ENCODE measurements at places on chromosomes 1 and 21.

DNA sequence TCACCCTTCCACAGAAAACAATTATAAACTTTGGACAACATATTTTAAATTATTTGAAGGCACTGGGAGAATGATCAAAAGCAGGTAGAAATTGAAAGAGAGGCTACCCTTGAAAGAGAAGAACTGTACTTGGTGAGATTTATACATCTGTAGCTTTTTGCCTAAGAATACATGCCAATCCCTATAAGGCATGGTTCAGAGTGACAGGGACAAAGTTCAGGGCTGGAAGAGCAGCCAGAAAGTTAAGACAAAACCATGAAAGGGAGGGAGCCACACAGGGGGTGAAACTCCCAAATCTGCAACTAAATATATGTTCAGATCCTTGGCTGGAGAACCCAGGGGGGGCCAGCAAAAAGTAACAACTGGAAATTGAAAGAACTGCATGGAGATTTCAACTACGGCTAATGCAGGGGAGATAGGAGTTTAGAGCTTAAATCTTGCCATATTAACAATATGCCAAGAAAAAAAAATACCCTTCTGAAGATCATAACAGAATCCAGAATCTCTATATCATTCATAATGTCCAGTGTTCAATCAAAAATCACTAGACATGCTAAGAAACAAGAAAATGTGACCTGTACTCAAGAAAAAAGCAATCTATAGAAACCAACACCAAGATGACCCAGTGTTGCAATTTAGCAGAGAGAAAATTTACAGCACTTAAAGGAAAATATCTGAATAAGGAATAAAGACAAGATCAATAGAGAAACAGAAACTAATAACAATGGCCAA is 25.5 kb downstream of the PACC1 start:
- DNase-seq, result no peak

DNA sequence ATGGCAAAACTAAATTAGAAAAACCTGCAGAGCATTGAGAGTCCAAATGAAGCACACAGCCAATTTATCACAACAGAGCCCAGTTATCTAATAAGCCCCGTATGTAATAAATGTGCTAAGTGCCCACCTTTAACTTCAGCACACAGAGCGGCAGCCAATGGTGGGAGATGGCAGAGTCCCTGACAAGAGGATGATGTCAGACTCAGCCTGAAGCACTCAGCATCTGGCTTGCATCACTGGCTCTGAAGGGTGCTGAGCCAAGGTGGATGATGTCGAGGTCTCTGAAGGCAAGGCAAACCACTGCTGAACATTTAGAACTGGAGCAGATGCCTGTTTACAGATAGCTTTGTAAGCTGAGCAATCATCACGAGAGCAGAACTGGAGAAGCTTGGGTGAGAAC is 118.3 kb downstream of the NUF2 start:
- DNase-seq, result no peak

DNA sequence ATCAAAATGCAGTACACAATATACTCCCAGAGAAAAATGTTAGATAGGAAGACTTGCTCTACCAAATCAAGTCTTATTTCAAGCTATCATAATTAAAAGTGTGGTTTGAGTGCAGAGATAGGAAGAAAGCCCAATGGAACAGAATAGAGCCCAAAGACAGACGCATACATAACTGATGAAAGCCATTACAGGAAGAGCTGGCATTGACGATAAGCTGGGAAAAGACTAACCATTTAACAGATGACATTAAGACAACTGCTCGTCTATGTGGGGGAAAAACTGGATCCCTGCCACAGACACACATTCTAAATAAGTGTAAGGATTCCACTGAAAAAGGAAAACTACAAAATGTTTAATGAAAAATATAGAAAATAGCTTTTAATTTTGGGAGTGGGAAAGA is 85.5 kb downstream of the NGF start:
- DNase-seq, result no peak

DNA sequence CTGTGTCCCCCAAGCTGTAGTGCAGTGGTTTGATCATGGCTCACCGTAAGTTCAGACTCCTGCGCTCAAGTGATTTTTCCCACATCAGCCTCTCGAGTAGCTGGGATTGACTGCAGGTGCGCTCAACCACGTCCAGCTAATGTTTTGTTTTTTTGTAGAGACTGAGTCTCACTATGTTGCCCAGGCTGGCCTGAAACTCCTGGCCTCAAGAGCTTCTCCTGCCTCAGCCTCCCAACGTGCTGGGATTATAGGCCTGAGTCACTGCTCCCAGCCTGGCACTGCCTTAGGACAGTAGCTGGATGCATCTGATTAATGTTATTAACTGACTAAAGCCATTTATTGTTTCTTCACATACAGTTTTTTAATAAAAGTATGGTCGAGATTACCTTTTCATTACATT is 40.2 kb downstream of the RNF11 start:
- no peak for DNase-seq

DNA sequence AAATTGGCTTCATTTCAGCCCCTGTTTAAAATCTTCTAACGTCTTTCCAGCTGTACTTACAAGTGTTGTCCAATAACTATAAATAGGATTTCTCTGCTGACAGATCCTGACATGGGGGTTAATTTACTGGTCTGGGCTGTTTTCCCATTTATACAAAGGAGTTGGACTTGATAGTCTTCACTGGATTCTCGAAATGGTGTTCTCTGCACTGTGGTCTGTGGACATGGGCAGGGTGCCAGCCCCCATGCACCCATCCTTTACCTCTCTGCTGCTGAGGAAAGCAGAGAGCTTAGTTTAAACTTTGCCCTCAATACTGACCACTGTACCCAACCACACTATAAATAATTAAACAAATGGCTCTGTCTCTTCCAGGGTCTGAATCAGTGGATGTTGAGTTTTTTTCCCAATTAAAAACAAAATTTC is 5.2 kb downstream of the DIO1 start:
- peak; percentile 79 for DNase-seq

GRCh38 chr1:185648858-185649589 is 85.2 kb upstream of the HMCN1 start:
- no peak for DNase-seq

GRCh38 chr1:82160036-82160435 is 359.3 kb downstream of the ADGRL2 start:
- DNase-seq, result peak; percentile 59

GRCh38 chr21:15682186-15682895 is 47.4 kb upstream of the USP25 start:
- DNase-seq, result peak; percentile 81

DNA sequence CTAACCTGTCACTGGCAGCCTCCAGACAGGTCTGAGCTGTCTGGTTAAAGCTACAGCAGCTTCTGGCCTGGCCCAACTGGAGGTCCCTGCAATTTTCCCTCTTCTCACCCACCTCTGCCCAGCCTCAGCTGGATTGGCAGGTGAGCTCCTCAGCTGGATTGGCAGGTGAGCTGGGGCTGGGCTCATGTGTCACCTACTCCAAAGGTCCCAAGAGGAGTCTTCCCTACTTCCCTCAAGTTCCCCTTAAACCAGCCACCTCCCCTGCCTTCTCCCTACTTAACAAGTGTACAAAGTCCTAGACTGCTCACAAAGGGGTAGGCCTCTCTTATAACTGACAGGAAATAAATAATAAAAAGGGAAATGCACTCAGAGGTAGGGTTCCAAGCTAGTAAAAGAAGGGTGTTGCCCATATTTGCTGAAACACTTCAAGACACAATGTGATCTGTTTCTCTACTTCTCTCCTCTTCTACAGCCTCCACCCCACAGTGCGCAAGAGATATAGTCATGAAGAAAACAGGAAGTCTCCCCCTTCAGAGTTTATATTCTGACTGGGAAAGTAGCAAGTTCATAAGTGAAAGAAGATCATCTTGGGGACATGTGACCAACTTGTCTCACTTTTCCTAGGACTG is at the start of gene GPA33:
GPA33 (minus strand) TSS at position 64 of the 629 bp plus-strand sequence. CDS start 90 bp downstream, outside the sequence.
- DNase-seq, result no peak

DNA sequence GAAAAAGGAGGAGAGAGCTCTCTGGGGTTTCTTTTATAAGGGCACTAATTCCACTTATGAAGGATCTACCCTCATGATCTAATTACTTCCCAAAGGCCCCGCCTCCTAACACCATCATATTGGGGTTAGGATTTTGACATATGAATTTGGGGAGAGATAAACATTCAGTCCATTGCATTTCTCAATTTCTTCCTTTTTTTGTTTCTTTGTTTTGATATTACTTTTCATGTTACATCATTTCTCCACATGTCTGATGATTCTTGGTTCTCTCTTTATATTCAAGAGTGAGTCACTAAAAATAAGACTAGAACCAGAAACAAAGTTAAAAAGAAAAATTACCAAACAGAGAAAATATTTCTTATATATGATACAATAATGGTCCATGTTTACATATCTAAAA is 63.2 kb upstream of the DUSP10 start:
- DNase-seq, result no peak

GRCh38 chr1:75273110-75273509 is 138.9 kb downstream of the LHX8 start:
- no peak for DNase-seq

GRCh38 chr1:154466921-154467417 is 35.0 kb upstream of the TDRD10 start:
- DNase-seq, result no peak

DNA sequence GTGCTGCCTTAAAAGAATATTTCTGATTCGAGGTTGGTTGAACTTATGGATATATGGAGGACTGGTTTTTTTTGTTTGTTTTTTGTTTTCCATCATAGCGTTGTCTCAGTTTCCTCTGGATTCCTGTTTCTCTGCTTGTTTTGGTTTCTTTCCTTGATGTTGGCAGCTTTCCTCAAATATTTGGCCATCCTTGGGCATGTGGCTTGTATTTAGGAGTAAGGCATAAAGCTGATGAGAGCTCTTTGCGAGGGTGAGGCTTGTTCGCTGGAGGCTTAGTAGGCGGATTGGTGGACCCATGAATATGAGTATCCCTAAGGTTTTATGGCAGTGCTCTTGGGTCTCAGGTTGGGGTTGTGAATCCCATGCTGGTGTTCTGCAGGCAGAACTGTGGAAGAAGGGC is 22.9 kb downstream of the DYRK1A start:
- DNase-seq, result no peak

DNA sequence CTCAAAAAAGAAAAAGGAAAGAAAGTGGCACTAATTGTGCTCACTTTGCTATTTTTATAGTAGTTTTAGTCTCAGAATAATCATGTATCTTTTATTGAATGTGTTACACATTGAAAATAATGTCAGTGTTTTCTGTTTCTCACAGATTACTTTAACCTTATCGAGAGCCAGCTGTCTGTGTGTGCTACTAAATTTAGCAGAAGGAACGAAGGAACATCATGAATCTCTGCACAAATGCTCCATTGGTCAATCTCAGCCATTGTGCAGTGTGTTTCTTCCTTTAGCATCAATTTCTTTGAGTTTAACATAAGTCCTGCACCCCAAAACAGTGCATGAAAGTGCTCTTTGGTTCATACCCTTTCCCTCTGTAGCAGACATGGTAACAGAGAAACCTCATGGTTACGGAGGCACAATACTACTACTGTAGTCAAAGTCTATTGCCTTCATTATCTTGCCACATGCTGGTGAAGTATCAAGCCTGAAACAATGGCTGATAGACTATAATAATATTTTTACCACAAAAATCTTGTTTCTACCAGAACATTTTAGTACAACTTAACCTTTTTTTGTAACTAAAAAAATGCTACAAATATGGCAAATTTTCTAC is 310.0 kb downstream of the HMCN1 start:
- no peak for DNase-seq

- no peak for DNase-seq
These were observed 2.1 kb upstream of the ITLN1 start for GRCh38 chr1:160887071-160887470.

Data from fibroblast of skin of right biceps (primary cell).